ENCODE measurements at places on chromosomes 2 and 18.
A peak's percentile ranks its signal among the peaks of the same experiment; 100 is the strongest.

DNA sequence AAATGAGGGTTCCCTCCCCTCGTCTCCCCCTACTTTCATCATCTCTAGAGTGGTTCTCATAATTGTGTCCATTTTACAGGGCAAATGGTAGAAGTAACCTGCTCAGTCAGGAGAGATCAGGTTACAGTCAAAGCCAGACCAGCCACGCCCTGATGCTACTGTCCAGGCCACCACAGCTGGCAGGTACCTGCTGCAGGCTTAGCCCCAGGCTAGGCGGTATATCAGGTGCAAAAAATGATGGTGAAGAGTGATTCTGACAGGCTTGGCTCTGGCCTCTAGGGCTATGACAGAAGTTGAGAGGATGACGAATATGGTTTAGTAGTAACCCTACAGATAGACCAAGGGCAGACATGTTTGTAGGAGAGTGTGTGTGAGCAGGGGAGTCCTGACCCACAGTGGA, 67.1 kb downstream of the HAUS1 start:
- no peak for DNase-seq

- no peak for DNase-seq
These were observed 158.5 kb upstream of the ACVR2A start for GRCh38 chr2:147686365-147686764.

- no peak for DNase-seq
These were observed 244.6 kb upstream of the NT5C1B start for GRCh38 chr2:18833941-18834340.

DNA sequence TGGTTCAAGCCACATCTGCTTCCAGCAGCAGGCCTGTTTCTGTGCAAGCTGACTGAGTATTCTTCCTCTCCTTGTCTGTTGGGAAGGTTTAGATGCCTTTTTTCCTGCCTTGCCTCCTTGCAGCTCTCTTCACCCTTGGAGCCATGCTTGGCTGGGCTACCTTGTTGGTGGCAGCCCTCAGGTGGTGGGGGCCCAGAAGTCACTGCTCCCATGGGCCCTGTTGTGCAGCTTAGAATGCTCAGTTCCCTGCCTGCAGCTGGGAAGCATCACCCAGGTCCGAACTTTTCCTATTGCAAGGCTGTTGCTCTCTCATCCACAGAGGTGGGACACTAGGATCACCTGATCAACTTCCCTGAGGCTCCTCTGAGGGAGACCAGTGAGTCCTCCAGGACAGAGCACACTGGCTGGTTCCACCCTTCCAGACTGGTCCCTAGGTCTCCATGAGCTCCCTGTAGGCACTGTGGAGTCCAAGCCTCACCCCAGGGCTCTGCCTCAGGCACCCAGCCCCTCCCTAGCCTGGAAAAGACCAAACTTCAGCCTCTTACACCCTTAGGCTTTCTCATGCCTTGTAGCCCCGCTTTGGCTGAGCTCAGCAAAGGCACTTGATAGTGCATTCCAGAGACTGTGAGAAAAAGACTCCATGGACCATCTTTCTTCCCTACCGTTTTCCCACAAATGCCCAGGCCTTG, 219.3 kb upstream of the SH3BP4 start:
- no peak for DNase-seq

DNA sequence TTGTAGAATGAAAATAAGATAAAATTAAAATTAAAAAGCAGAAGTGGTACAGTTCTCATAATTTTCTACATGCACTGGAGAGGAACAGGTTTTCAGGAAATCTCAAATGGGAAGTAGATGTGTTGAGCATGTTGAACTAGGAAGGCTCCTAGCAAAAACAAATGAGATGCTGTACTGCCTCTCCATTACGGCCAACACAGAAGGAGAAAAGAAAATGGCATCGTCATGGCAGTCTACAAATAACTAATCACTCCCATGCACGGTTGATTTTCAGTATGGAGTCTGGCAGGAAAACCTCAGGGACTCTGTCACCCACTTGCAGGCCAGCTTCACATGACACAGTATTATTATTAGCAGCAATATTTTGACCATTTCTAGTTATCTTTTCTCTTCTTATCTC, 278.7 kb downstream of the NRXN1 start:
- no peak for DNase-seq

- DNase-seq = peak; percentile 73
These were observed 141.9 kb downstream of the ANKRD44 start for GRCh38 chr2:197168705-197169104.

GRCh38 chr2:226763320-226763719, 36.3 kb downstream of the IRS1 start:
- no peak for DNase-seq

DNA sequence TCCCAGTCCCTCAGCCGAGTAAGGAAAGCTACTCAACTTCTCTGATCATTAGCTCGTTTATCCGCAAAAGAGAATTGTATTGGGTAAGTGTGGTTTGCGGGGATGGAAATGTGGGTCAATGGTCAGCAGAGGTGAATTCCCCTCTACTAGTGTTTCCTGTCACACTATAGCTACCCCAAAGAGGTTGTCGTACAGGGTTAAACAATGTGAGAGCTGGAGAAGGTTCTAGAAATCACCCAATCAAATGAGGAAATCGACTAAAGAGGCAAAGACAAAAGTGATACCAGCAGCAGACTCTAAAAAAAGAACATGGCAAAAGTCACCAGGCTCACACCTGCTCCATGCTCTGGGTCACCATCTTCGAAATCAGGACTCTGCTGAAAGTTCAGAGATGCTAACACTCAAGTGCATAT, 144.7 kb upstream of the ITGA4 start:
- DNase-seq = no peak

DNA sequence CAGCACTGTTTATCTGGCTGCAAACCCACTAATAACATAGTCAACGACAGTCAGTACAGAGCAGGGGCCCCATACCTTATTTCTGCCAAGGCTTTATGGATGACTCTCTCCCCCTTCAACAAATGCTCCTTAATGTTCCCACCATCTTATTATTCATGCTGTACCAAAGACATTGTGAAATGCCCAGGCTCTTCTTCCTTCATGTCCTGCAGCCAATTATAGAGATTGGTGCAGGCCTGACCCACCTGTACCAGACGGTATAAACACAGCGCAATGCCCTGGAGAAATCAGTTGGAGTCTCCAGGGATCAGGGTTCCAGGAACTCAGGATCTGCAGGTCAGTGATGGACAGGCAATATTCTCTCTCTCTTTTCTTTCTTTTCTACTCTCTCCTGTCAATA, at the start of gene IL1F10:
IL1F10 (plus strand) TSS at position 290 of the 400 bp plus-strand sequence. CDS start 4,769 bp downstream, outside the sequence.
- DNase-seq = no peak

DNA sequence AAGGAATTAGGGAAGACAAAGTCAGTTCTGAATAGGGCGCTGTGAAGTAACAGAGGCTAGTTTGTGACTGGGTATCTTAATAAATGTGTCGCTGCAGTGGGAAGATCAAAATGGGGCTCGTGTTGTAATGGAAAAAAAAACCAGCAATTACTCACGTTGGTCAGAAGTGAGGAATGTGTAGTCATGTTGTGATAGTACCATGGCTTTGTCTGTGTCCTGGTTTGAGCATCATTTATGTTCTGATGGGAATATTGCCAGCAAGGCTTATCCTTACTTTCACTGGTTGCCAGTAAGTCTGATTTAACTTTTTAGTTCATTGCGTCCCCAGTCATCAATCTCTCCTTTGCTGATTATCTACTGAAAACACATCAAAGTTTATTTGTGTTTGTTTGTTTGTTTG, 467.6 kb downstream of the NYAP2 start:
- DNase-seq = no peak

DNA sequence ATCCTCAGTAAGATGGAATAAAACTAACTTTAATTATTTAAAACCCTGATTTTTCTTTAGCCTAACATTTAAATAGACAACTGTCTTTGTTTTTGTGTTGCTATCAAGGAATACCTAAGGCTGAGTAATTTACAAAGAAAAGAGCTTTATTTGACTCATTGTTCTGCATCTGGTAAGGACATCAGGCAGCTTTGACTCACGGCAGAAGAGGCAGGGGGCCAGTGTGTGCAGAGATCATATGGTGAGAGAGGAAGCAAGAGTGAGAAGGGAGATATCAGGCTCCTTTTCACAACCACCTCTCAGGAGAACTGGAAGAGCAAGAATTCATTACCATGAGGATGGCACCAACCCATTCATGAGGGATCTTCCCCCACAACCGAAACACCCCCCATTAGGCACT, 64.6 kb upstream of the TFPI start:
- no peak for DNase-seq

DNA sequence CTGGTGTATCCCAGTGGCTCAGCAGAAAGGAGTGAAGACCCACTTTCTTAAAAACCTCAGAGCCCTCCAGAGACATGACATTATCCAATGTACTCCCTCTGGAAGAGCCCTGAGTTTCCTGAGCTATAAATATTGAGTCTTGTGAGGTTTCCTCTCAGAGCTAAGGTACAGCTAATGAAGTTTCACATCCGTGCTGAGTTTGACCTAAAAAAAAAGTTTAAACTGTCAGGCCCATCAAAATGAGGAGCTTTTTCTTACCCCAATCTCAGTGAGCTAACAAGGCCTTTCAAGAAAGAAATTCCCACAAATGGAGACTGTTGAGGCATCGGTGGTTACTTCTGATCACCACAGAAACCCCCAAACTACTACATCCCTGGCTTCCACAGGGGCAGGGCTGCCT, 65.4 kb upstream of the ST8SIA3 start:
- no peak for DNase-seq

DNA sequence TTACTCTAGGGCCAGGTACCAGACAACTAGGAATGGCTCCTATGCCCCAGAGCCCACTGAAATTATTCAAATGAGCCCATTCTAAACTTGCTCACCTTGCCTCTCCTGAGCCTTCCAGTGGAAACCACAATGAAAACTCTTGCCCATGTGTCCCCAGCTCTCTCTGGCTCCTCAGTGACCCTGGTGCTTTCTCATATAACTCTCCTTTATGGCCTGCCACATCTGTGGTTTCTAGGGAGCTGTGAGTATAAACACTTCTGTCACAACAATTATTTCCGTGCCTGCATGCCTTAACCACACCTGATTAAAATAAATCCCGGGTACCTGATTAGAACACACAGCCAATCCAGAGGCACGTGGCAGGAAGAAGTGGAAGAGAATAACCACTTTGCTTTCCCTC, 333.0 kb upstream of the SPRED2 start:
- no peak for DNase-seq

DNA sequence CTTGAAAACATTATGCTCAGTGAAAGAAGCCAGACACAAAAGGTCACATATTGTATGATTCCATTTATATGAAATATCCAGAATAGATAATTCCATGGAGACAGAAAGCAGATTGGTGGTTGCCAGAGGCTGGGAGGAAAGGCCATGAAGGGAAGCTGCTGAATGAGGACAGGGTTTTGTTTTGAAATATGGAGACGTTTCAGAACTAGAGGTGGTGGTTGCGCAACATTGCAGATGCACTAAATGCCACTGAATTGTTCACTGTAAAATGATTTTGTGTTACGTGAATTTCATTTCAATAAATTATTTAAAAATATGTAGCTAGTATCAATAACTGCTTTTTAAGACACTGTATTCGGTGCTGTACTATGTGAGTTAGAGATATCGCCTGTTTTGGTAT, 101.7 kb upstream of the ZNF236 start:
- no peak for DNase-seq

- no peak for DNase-seq
These were observed 734.2 kb upstream of the SALL3 start for GRCh38 chr18:78245451-78245850.

GRCh38 chr2:143847257-143847656, 672.7 kb downstream of the ZEB2 start:
- DNase-seq = no peak

DNA sequence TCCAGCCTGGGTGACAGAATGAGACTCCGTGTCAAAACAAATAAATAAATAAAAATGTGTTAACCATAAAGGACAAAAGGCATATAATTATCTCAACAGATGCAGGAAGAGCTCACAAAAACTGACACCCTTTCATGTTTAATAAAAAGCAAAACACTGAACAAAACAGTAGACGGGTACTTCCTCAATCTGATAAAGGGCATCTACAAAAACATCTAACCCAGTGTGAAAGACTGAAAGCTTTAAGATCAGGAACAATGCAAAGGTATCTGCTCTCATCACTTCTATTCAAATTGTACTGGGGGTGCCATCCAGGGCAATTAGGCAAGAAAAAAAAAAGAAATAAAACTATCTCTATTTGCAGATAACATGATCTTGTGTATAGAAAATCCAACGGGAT, 11.7 kb upstream of the NCL start:
- DNase-seq = no peak

DNA sequence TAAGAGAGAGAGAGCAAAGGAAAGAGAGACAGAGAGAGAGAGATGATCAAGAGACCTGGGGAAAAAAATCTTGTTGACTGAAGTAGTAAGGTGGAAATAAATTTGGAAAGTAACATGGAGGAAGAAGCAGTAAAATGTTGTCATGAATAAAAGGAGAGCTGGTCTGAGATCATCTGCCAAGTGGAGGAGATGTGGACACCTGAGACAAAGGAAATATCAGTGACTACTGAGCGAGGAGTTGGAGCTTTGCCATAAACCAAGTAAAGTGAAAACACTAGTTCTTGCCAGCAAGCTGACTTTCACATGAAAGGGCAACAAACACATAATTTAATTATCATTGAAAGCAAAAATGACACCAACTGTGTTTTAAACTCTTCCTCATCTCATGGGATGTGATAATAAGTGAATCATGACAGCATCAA, 49.0 kb upstream of the DSG1 start:
- DNase-seq = no peak

DNA sequence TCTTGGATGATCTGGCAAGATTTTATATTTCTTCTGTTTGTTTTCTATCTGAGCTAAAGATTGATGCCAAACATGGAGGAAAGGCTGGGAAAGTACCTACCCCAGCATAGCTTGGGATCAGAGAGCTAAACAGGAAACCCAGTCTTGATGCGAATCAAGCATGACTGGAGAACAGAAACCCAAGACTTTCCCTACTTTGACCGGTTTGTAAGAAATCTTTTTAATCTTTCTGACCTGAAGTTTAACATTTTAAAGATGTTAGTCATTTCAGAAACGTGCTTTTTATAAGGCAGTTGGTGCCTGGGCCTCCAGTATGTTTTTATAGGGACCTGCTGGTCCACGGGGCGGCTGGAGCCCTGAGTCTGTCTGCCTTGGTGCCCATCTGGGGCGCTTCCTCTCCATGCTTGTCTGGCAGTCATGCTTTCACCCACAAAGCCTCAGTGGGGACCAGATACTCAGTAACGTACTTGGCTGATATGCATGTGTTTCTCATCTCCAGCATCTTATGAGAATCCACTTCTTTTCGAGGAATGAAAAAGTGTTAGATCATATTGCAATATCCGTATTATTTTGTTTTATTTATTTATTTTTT, 266.5 kb downstream of the PTGR3 start:
- DNase-seq = no peak

DNA sequence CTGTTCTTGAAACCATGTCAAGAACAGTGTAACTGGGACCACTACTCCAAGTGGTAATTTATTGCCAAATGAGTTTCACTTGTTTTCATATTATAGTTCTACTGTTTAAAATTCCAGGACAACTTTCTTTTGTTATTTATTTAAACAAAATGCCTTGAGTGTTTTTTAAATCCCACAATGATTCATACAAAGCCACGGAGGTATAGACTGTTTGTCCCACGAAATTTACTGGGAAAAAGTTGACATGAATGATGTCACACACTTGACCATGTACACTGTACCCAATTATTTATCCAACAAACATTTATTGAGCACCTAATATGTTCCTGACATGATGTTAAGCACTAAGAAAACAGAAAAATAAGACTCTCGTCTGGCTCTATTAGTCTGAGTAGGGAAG, 243.9 kb upstream of the SIX2 start:
- DNase-seq = no peak

GRCh38 chr2:29921560-29921915, at the start of gene ALK:
Gene ALK, minus strand, starts transcription at chr2:29921586. Its CDS starts 927 bp downstream, at chr2:29920659.
- DNase-seq = peak; percentile 42

- DNase-seq = no peak
These were observed 223.3 kb downstream of the FBXO15 start for GRCh38 chr18:73924307-73924706.
